ENCODE measurements at places on chromosomes 13 and 19. TPM values are rescaled to one million over a fixed set of nuclear protein-coding genes. Genes with fewer than 3 reads are reported as not detected.

Gene PSG11
- total RNA-seq: not detected

Gene STK24
- 52.4 TPM for total RNA-seq

Gene CEACAM20
- 0.08 TPM for total RNA-seq

Gene DZIP1
- 13.6 TPM for total RNA-seq

Gene ZNF358
- total RNA-seq: 17.1 TPM

Gene ZNF560
- total RNA-seq: not detected

Gene TEX29
- not detected for total RNA-seq

Gene CDX2
- 1.0 TPM for total RNA-seq

Gene PALM3
- total RNA-seq: 2.2 TPM

Gene NOVA2
- total RNA-seq: 0.12 TPM

Gene CLEC4M
- not detected for total RNA-seq

Gene LSR
- 9.8 TPM for total RNA-seq

Gene GPC5
- not detected for total RNA-seq

Gene SHISA2
- not detected for total RNA-seq

Gene ZNF426
- total RNA-seq: 0.44 TPM

Gene NFIX
- 4.9 TPM for total RNA-seq

All from A549 treated with CORT108297 at 1 μM for 4 hours (cell line).